ENCODE measurements at places on chromosomes 7 and 10.

- DNase-seq: peak; percentile 57
Measured at GRCh38 chr10:35635576-35635975, 6.5 kb downstream of the FZD8 start.

- no peak for DNase-seq
Measured at GRCh38 chr10:13792006-13792405, 205.2 kb downstream of the PRPF18 start.

GRCh38 chr7:108086546-108086945 is 43.6 kb downstream of the LAMB4 start:
- DNase-seq: no peak

DNA sequence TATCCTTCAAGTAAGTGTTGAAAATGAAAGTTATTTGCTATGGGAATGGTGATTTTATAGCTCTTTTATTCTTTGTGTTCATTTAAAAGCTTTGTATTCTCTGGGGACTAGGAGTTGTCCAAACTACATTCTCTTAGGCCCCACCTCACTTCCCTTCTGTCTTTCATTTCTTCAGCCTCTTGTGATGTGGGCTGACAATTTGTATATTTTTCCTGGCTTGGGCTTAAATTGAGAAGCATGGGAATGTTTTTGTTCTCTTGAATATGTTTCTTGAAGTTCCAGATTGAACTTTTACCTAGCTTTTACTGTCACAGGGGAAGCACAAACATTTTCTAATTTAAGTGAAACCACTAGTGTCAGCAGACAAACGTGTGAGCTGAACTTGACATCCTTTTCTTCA is 27.9 kb downstream of the BBS9 start:
- DNase-seq: no peak

DNA sequence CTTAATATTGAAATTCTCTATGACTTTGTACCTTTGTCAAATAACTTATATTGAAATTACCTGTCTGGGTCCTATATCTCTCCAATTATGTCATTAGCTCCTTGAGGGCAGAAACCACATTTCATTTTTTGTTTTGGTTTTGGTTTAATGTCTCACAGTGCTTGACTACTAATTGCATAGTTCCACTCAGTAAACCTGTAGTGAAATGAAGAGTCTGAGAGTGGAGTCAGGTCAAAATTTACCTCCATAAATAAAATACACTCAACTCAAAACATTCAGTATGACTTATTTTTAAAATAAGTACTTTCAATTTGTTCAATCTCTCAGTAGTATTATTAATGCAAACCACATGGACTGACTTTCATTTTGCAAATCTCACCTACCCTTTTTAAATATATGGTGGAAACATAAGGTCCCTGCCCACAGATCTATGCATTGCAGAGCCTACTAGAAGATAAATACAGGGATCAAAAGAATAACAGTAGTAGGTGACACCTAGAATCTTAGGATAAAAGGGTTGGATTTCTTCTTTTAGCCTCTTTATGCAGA is 32.5 kb downstream of the PDE1C start:
- no peak for DNase-seq

GRCh38 chr7:18508443-18509427 is 13.2 kb downstream of the HDAC9 start:
- peak; percentile 90 for DNase-seq

- DNase-seq: no peak
Measured at GRCh38 chr7:91569728-91570457, 305.7 kb downstream of the FZD1 start.

DNA sequence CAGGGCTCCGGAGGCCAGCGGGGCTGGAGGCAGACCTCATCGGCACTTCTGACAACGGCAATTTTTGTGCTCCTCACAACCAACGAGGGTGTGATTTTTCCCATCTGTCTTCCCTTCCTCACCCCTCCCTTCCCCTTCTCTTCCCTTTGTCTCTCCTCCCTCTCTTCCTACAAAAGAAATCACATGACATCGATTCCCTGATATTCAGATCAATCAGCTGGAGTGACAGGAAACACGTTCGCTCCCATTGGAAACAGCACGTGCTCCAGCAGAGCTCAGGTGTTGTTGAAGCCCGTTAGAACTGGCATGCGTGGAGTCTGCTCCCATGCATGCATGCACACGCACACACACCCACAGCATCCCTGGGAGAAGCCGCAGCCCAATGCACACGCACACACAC is 222.4 kb downstream of the PTPRN2 start:
- DNase-seq: no peak

DNA sequence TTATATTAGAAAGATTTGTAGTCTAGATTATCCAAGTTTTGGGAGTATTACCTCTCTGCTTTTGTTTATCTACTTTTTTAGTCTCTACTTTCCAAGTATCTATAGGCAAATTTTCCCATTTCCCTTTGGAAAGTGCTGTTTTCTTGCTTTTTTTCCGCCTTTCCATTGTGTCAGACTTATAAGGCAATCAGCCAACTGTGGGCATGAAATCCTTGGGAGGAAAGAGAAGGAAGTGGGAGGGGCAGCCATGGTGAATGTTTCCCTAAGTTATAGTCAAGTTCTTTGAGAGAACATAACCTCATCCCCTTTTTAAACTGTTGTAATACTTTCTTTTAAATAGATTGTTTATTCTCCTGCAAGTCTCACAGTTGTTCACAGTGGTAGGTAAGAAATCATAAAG is 52.6 kb downstream of the PTEN start:
- DNase-seq: no peak

GRCh38 chr7:9120331-9120730 is 686.9 kb downstream of the NXPH1 start:
- DNase-seq: no peak

DNA sequence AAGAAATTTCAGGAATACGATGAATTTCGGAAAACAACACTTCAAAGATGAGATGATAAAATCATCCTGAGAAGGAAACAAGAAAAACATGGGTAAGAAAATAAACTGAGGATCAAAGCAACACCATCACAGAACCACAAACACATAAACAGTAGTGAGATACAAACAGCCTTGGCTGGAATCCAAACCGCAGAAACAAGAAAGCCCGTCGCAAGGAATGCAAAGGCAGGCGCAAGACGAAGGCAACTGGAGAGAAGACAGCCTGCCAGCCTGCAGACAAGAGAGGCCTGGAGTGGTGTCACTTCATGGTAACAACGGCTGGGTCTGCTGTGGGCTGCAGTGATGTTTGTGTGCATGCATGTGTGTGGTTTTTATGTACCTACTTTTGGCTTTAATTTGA is 61.8 kb upstream of the DRGX start:
- no peak for DNase-seq

GRCh38 chr7:25409897-25410636 is 181.8 kb upstream of the NPVF start:
- DNase-seq: no peak

- DNase-seq: no peak
Measured at GRCh38 chr7:77290425-77290824, 90.8 kb upstream of the FGL2 start.

DNA sequence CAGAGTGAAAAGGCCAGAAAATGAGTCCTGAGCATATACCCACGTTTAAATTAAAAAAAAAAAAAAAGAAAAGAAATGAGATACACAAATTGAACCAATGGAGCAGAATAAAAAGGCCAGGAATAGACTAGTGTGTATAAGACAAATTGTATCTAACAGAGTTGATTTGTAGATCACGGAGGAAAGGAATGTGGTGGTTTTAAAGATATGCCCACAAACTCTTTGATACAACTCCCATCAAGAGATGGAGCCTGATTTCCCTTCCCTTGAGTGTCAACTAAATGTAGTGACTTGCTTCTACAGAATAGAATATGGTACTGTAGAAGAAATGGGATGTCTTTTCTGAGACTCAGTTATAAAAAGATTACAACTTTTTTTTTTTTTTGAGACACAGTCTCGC is 10.4 kb downstream of the SYPL1 start:
- DNase-seq: no peak

- DNase-seq: no peak
Measured at GRCh38 chr10:14080795-14081194, 249.9 kb downstream of the FRMD4A start.

- DNase-seq: no peak
Measured at GRCh38 chr7:108314551-108314950, 141.7 kb downstream of the NRCAM start.

DNA sequence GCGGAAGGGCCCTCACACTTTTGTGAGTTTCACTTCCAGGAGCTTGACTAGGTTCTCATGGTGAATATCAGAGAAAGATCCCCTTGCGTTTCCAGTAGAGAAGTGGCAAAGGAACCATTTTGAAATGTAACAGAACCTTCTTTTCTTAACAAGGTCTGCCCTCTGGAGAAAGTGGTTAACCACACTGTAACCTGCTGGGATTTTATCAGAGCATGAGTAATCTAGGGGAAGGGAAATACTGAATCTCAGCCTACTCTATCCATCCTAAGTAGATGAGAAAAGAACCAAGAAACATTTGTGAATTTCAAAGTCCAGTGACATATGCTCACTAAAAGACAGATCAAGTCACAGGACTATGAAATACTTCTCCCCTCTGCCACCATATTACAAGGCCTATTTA is 235.5 kb downstream of the ZEB1 start:
- peak; percentile 39 for DNase-seq

GRCh38 chr7:36001546-36001945 is 151.5 kb upstream of the EEPD1 start:
- no peak for DNase-seq

DNA sequence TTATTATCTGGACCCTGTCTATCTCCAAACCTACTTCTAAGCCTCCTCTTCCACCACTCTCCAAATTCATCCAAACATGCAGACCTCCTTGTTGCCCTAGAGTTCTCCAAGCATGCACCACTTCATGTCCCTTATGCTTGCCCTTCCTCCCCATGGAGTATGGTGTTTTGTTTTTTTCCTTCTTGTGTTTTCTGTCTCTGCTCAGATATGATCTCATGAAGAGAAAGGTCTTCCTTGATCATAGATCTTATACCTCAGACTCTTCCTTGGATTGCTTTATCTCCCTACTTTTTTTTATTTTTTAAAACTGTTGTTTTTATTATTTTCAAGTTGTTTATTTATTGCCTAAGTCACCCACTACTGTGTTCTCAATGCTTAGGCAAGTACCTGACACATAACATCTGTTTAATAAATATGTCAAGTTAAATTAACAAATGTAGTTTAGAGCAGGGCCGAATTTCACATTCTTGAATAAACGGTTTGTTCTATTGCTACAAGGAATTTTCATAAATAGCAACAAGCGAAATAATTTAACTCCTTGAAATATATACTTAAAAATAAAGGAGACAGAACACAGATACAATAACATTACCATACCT is 84.5 kb downstream of the HGF start:
- DNase-seq: no peak
